ENCODE measurements at places on chromosomes 6 and 20.

GRCh38 chr20:35695245-35695749, 3.9 kb downstream of the NFS1 start:
- DNase-seq, result no peak

- no peak for DNase-seq
Measured at GRCh38 chr6:159720708-159721107, 6.6 kb upstream of the WTAP start.

DNA sequence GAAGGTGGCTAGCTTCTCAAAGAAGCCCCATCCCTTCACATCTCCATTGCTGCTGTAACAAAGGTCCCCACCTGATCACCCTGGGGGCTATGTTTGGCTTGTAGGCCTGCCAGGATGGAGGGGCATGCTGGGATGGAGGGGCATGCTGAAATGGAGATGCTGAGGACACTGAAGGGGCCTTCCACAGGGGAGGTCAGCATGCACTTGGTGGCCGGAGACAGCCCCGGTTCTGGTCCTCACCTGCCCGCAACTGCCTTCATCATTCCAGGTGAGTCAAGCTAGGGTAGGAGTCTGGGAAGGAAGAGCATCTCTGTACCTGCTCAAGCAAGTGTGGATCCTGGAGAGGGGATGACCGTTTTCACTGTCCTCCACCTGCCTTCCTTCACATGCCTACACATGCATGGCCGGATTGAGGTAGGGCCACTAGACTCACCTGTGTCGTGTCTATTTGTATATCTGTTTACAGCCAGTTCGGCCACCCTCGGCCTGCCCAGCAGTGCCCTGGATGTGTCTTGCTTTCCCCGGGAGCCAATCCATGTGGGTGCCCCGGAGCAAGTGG, 6.0 kb downstream of the L3MBTL1 start:
- DNase-seq, result no peak

GRCh38 chr6:298233-299103, 6.2 kb downstream of the DUSP22 start:
- no peak for DNase-seq

DNA sequence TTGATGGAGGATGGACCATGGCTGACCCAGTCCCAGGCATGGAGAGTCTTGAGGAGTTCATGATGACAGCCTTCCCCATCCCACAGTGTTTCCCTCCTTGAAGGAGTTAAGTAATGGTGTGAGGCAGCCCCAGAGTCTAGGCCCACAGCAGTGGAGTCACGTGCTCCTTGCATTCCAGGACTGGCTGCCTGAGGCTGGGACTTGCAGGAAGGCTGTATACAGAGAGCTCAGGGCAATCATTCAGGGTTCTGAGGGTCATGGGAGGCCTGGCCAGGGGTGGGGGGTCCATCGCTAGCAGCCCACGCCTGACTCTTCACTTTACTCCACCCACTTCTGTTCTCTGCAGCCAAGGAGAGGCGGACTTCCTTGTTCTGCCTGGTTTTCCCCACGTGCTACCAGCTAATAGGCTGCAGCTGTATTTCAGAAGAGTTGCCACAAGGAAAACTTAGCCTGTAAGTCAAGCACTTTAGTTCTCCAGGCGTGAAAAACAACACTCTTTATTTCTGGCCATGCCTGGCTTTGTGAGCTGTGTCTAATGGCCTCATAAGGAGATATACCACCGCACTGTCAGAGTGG, 272.5 kb downstream of the DHX35 start:
- DNase-seq, result no peak

DNA sequence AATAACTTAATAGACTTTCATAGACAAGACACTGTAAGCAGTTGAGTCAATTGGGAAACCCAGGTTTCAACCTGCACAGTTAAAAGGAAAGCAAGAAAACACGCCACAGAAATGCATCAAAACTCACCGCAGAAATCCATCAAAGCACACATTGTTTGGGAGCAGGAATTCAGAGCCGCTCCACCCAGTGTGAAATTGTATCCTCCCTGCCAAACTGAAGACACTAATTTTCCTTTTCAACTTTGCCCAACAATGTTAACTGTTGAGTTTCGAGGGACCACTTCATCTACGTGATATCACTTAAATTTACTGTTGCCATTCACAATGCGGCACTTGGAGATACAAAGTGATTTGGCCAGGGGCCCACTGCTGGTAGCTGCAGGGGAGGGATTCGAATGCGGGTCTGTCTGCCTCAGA, 92.7 kb downstream of the DACT2 start:
- no peak for DNase-seq

GRCh38 chr6:160111806-160112205, 9.8 kb upstream of the SLC22A1 start:
- no peak for DNase-seq
